Tibial nerve (tissue), 4 donors: ENCODE measurements at places on chromosomes 5 and 9. TPM values are rescaled to one million over a fixed set of nuclear protein-coding genes. Genes with fewer than 3 reads are reported as not detected.
A peak's percentile ranks its signal among the peaks of the same experiment; 100 is the strongest.

DNA sequence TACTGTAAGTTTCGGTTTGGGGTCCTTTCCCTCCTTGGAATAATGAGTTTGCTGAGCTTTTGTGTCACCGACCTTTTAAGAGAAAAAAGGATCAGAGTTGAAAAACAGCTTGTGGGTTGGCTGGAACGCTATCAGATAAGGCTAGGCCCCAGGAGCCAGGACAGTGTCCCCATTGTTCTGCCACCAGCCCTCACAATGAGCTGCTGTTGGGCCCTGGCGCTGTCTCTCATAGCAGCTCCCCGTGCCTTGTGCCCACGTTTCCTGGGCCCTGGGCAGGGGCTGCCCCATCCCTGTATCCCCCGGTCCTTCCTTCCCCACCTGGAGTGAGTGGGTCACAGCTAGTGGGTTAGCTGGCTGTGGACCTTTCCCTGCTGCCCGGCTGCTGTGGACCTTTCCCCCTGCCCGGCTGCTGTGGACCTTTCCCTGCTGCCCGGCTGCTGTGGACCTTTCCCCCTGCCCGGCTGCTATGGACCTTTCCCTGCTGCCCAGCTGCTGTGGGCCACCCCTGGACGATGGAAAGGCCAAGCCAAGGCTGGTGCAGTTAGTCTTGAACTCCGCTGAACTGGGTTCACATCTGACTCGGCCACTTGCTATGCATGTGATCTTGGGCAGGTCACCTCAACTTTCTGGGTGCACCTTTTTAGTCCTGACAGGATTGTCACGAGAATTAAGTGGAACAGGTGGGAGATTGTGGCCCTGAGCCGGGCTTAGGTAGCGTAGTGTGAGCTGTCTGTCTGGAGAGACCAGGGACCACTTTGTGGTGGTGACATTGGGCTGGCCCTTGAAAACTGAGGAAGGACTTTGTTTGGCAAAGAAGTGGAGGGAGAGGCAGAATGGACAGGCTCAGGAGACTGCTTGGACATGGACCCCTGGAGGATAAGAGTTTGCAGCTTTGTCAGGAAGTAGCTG, 99.5 kb downstream of the DAB2IP start:
- no peak for DNase-seq

DNA sequence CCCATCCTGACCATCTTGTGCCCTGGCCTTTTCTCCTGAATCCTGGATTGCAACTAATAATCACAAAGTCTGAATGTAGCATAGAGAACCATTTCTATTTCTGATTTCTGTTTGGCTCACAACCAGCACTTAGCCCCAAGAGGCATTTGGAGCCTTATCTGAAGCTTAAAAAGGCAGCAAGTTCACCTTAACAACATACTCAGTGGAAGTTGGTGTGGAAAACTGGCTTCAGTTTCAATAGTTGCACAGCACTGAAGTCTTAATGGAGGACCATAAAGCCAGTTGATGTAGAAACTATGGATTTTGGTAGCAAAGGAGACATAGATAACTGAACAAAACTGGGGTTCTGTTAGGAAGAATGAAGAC, 574.1 kb downstream of the PSAT1 start:
- no peak for DNase-seq

GRCh38 chr9:89675058-89675742, 70.4 kb downstream of the GADD45G start:
- no peak for DNase-seq

- no peak for DNase-seq
These were observed 1.3 kb downstream of the PRDM12 start for GRCh38 chr9:130665431-130666392.

- DNase-seq: peak; percentile 38
These were observed 18.7 kb upstream of the PIK3R1 start for GRCh38 chr5:68196876-68197275.

DNA sequence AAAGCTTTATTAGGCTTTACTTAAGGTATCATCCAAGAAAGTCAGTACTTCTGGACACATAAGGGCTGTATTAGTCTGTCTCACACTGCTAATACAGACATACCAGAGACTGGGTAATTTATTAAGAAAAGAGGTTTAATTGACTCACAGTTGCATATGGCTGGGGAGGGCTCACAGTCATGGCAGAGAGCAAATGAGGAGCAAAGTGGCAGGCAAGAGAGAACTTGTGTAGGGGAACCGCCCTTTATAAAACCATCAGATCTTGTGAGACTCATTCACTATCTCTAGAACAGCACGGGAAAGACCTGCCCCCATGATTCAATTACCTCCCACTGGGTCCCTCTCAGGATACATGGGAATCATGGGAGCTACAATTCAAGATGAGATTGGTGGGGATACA, 49.2 kb upstream of the SLC44A1 start:
- DNase-seq: no peak

- DNase-seq: no peak
These were observed 2.1 kb upstream of the SNAPC4 start for GRCh38 chr9:136402067-136402466.

DNA sequence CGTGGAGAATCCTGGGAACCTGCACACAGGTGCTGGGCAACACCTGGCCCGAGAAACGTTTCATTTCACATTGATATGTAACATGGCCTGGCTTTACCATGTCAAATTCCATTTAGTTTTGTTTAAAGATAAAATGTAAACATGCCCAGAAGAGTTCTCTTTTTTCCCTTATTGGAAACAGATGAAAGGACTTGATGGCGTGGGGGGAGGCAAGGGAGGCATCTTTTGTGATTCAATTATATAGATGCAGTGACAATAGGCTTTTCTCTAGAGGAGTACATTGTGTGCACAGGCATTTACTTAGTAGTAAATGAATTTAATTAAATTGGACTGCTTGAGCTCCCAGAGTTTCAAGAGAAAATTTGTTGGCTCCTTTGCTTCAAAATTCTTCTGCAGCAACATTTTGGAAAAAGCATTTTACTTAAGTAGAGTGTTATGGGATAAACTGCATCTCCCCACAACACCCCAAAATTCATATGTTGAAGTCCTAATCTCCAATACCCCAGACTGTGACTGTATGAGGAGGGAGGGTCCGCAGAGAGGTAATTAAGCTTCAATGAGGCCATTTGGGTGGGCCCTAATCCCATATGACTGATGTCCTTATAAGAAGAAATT, 254.3 kb upstream of the NFIL3 start:
- no peak for DNase-seq

GRCh38 chr5:95734187-95734586, 3.1 kb downstream of the RHOBTB3 start:
- DNase-seq: no peak

DNA sequence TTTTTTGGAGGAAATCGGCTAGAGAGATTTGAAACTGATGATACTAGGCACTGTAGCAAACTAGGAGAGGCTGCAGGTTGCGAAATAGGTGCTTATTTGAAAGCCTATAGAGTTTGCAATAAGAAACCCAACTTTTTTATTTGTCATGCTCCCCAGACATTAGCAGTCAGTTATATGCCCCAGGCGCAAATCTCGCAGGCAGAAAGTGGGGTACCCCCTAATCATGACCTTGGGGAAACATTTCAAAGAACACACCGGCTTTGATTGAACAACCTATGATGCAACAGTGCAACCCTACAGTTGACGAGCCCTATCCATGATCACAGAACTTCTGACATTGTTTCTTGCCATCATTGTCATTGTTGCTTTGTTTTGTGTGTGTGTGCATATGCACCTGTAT, 510.5 kb downstream of the RAB3C start:
- no peak for DNase-seq

GRCh38 chr9:21428235-21428634, 12.0 kb upstream of the IFNA1 start:
- DNase-seq: no peak

DNA sequence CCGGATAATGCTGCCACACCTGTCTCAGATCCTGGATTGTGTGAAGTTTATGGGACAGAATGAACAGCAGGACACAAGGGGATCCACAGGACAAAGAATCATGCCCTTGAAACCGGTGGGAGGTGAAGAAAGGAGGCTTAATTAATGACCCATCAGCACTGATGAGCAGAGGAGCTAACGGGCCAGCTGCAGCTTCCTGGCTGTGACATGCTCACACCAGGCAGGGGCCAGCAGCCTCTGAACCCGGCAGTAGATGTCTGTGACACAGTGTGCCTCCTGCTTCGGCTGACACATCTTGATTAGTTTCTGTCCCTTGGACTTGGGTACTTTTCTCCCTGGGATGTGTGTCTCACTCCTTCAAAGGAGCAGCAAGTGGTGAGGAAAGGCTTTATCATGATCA, 328.8 kb upstream of the BRINP1 start:
- no peak for DNase-seq

DNA sequence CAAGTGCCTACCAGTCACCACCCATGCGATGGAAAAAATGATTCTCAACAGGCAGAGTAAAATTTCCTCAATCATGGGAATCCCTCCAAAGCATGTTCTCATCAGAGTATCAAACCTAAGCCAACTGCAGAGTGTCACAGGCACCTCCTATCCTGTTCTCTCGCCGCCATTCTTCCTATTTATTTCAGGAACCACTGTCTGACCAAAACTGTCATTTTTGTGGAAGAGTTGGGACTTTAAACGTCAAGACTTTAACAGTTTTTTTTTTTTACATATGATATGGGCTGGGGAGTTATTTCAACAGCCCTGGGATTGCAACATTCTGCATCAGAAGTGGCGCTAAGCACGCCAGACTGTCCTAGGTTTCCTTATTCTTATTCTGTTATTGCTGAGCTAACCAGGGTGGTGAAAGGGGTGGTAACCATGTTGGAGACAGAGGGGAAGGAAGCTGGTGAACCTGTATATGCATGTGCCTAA, 29.5 kb downstream of the PFDN1 start:
- DNase-seq: no peak

DNA sequence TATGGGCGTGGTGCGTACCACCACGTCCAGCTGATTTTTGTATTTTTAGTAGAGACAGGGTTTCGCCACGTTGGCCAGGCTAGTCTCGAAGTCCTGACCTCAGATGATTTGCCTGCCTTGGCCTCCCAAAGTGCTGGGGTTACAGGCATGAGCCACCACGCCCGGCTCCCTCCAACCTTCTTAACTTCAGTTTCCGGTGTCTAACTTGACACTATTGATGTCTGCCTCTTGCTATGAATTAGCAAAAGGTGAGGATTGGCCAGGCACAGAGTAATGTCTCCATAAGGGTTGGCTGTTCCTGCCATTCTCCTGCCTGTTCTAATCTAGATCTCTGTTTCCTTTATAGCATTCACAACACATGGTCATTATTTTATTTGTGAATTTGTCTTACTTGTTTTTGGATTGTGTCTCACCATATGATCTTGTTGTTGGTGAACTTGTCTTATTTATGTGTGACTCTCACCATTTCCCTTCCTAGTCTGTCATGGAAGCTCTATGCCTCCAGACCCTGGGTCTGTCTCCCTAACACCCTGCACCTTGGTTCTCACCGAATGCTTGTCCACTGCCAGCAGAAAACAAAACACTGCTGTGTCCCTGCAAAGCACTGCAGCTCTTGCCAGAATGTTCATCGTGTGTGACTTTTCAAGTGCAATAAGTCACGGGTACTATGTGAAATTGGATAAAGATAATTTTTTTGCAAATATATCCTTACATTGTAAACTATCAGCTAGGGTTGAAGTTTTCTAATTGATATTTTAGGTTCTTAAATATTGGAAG, 26.0 kb downstream of the BASP1 start:
- DNase-seq: no peak

DNA sequence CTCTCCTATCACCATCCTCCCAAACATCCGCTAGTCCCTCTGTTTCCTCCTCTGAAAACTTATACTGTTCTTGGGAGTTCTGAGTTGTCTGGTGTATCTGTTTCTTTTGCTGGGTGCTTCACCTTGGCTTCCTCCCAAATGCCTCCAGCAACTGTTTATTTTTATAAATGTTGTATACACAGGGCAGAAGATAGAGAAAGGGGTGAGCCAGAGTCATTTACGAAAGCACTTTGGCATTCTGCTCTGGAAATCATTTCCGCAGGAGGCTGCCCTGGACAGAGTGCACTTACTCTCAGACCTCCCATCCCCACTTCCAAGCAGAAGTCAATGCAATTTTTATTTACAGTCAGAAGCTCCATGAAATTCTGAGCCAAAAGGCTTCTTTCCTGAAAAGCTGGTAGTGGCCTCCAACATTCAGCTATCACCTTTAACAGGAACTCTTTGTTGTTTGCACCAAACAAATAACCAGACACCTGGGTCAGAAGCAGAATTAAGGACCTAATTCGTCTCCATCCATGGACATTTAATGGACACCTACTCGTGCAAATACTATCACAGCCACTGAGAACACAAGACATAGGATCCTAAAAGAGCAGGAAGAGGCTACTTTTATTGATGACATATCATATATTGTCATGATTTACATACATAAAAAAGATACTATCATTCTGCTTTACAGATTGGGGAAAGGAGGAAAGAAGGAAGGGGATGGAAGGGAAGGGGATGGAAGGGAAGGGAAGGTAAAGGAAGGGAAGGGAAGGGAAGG, 229.5 kb upstream of the PAPPA start:
- DNase-seq: no peak

GRCh38 chr9:75238311-75238976, 150.1 kb downstream of the OSTF1 start:
- DNase-seq: no peak

Gene MAT2B
- 30.2 TPM for total RNA-seq

Gene THBS4
- total RNA-seq: 376 TPM

Gene BRIX1
- total RNA-seq: 15.7 TPM

Gene SCAMP1
- total RNA-seq: 30.8 TPM

Gene SPATA31A3
- not detected for total RNA-seq

Gene TEX48
- not detected for total RNA-seq

Gene SLC6A19
- not detected for total RNA-seq

Gene SLC1A1
- 4.0 TPM for total RNA-seq

Gene TTC1
- total RNA-seq: 36.5 TPM
